ENCODE measurements at places on chromosomes 4 and X.

GRCh38 chrX:40015693-40016092, 82.1 kb downstream of the BCOR start:
- DNase-seq: no peak
- H3K27me3 ChIP-seq: peaks cover 13% of the 10 kb centered on the region
- H3K27ac ChIP-seq: no peak overlapping the region
- H3K4me3 ChIP-seq: peak overlapping the region; percentile 37
- peaks cover 17% of the 10 kb centered on the region for H3K4me1 ChIP-seq

DNA sequence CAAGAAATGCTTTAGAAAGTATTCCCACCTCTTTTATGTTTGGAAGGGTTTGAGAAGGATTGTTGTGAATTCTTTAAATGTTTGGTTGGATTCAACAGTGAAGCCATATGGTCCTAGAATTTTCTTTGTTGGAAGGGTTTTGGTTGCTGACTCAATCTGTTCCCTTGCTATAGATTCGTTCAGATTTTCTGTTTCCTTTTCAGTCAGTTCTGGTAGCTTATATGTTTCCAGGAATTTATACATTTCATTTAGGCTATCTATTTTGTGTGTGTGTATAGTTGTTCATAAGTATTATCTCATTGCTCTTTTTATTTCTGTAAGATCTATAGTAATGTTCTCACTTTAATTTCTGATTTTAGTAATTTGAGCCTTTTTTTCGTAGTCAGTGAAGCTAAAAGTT, 114.4 kb downstream of the MSN start:
- no peak for DNase-seq
- no peak overlapping the region for H3K4me3 ChIP-seq
- H3K4me1 ChIP-seq: no peaks in the 10 kb centered on the region

- H3K27ac ChIP-seq: no peak overlapping the region
- no peaks in the 10 kb centered on the region for H3K4me1 ChIP-seq
- peaks cover 3% of the 10 kb centered on the region for H3K27me3 ChIP-seq
- H3K36me3 ChIP-seq: no peaks in the 10 kb centered on the region
These were observed 12.9 kb downstream of the CSF2RA start for GRCh38 chrX:1281521-1281920.

DNA sequence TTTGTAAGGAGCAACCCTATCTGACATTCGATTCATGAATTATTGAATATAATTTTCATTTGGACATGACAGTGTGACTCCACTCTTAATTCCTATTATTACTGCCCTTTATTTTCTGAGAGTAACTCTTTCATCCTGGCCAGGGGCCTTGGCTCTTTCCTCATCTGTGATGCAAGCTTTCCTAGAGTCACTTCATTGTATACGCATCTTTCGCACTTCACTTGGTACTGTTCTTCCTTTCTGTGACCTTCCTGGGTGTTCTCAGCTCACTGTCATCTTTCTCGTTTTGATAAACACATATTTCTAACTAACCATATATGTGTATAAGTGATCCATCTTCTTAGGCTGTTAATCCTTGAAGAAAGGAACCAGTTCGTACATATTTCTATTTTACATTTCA, 160.3 kb downstream of the PDGFC start:
- H3K27me3 ChIP-seq: no peaks in the 10 kb centered on the region
- no peak overlapping the region for H3K4me3 ChIP-seq
- H3K27ac ChIP-seq: no peak overlapping the region

DNA sequence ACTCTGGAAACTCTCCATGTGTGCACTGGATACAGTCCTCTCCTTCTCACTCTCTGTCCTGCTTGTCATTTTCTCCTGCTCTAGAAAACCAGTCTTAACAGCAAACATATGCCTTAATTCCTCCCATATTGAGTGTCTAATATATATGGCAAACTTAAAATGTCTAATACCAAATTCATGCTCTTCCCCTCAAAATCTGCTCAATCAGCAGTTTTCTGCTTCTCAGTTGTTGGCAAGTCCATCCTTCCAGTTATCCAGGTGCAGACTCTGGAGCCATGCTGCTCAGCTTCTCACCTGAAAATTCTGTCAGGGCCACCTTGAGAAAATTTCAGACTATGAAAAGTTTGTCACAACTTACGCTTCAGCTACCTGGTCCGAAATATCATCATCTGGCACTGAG, 3.1 kb upstream of the CENPE start:
- no peak overlapping the region for H3K4me3 ChIP-seq
- H3K4me1 ChIP-seq: peaks cover 11% of the 10 kb centered on the region
- H3K36me3 ChIP-seq: no peaks in the 10 kb centered on the region

DNA sequence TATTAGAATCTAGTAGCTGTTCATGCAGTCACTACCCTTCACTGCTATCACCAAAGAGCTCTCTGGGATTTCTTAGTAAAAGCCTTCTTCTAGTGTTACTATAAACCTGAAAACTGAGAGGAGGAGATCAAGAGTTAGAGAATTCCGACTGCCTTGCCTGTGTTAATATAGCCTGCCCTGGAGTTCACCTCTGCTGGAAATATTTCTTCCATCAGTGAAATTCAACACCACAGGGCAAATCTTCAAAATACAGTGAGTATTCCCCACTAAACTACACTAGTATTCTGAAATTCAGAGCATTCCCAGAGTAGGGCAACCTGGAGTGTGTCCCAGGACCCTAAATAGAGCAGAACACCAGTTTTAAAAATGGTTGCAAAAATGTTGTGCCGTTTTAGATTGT, 301.1 kb downstream of the ARHGAP24 start:
- peak overlapping the region; percentile 35 for H3K27ac ChIP-seq
- H3K4me3 ChIP-seq: no peak overlapping the region
- peaks cover 66% of the 10 kb centered on the region for H3K4me1 ChIP-seq
- no peaks in the 10 kb centered on the region for H3K27me3 ChIP-seq
- H3K36me3 ChIP-seq: no peaks in the 10 kb centered on the region
- no peak for DNase-seq

DNA sequence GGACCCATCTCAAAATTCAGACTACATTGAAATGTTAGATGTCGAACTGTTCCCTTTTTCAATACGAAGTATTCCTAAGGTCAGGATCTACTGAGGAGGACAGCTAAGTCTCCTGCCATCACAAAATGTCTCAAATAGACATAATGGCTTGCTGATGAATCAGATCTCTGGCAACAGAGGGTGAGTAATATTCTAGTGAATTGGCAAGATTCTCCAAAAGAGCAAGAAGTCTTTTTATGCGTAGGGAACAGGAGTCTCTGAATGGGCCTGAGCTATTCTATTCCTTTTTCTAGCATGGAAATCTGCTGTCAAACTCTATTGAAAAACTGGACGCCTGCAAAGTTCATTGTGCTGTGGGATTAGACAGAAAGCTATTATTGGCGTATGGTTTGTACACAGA, 145.4 kb downstream of the FNIP2 start:
- no peak for DNase-seq
- no peak overlapping the region for H3K27ac ChIP-seq
- H3K27me3 ChIP-seq: no peaks in the 10 kb centered on the region
- H3K4me1 ChIP-seq: no peaks in the 10 kb centered on the region
- peaks cover 2% of the 10 kb centered on the region for H3K36me3 ChIP-seq

DNA sequence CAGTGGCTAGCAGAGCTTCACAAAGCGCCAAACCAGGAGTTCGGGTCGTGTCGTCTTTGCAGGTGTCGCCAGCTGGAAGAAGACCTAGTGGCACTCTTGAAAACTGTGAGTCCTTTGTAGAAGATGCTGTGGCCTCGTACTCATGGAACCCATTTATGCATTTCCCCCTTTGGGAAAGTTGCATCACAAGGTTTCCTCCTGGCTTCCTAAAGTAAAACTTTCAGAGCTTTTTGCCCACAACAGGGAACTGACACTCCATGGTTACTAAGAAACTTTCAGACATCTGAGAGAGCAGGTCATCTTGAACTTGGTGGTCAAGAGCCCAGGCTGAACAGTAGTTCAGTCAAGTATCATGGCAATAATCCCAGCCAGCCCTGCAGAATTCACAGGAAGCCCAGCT, 15.9 kb upstream of the NOCT start:
- H3K36me3 ChIP-seq: no peaks in the 10 kb centered on the region
- no peak overlapping the region for H3K4me3 ChIP-seq
- no peaks in the 10 kb centered on the region for H3K4me1 ChIP-seq
- no peak overlapping the region for H3K27ac ChIP-seq
- no peaks in the 10 kb centered on the region for H3K27me3 ChIP-seq

- peaks cover 69% of the 10 kb centered on the region for H3K4me1 ChIP-seq
- H3K27me3 ChIP-seq: no peaks in the 10 kb centered on the region
- H3K27ac ChIP-seq: peak overlapping the region; percentile 93
- no peak for DNase-seq
- H3K36me3 ChIP-seq: no peaks in the 10 kb centered on the region
These were observed 35.3 kb upstream of the TENM3 start for GRCh38 chr4:182207830-182208396.

DNA sequence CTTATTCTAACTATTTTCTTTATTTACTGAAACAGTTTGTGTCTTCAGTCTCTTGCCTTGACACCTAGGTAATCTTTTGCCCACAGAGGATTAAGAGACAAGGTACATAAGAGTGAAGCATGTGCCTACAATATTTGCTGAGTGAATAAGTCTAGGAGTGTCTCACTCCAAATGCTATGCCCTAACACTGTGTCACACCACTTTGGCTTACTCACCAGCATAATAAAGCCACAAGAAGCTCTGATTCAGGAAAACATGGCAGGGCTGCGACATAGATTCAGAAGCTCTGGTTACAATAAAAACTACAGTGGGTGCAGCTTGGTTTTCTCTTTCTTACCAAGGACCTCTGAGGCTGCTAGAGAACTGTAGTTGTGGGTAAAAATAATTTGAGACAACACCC, 127.1 kb downstream of the RBM46 start:
- no peaks in the 10 kb centered on the region for H3K27me3 ChIP-seq
- no peaks in the 10 kb centered on the region for H3K36me3 ChIP-seq
- no peak overlapping the region for H3K27ac ChIP-seq
- no peaks in the 10 kb centered on the region for H3K4me1 ChIP-seq
- H3K4me3 ChIP-seq: no peak overlapping the region

DNA sequence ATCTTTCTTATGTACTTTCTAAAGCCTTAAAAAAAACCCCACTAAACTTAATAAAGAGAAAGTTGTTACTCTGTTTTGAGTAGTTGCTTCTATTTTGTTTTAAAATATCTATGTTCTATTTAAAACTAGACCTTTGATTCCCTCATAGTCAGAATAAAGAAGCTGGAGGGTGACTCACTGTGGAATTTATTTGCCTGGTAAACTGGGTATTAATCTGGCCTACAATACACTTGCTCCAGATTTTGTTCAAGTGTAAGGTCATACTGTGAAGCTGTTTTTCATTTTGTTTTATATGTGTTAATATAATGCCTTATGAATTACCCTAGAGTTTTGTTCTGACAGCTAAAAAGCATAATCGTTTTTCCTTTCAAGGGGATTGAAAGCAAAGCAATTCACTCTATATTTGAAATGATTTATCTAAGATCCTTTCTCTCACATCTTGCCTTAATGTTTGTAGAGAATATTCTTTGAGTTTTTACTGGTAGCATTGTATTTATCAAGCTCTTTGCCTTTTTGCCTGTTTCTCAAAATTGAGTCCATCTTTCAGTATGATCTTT, 277.4 kb upstream of the PITX2 start:
- H3K4me3 ChIP-seq: no peak overlapping the region
- peaks cover 63% of the 10 kb centered on the region for H3K4me1 ChIP-seq
- no peaks in the 10 kb centered on the region for H3K36me3 ChIP-seq
- H3K27me3 ChIP-seq: no peaks in the 10 kb centered on the region
- DNase-seq: no peak
- H3K27ac ChIP-seq: peak overlapping the region; percentile 78

DNA sequence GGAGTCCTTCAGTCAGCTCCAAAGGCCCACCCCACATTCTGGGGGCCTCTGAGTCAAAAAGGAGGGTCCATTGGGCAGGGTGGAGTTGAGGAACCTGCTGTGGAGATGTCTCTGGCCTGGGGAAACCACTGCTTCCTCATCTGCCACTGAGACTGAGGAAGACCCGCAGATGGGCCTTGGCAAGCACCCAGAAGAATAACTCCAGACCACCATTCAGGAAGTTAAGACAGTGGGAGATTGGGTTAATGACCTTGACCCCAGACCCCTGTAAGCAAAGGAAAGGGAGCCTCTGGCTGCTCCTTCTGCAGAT, 8.1 kb upstream of the HSD17B10 start:
- no peak for DNase-seq
- H3K36me3 ChIP-seq: no peaks in the 10 kb centered on the region
- no peak overlapping the region for H3K27ac ChIP-seq
- H3K4me1 ChIP-seq: peaks cover 9% of the 10 kb centered on the region

DNA sequence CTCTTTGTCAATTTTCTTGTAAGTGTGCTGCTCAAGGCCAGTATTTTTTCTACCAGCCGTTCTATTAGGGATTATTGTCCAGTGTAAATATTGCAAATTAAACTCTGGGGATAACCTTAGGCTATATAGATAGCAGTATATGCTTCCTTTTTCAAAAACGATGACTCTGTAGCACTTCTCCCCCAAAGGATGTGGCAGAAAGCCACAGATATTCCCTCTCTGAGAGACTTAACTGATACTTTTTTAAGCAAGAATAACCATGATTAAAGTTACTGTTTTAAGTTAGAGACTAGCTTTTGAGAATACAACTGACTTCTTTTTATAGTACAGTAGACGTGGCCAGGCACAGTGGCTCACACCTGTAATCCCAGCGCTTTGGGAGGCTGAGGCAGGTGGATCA, 130.0 kb downstream of the FHIP1A start:
- no peaks in the 10 kb centered on the region for H3K27me3 ChIP-seq
- H3K27ac ChIP-seq: peak overlapping the region; percentile 39
- DNase-seq: no peak
- H3K4me3 ChIP-seq: no peak overlapping the region
- peaks cover 42% of the 10 kb centered on the region for H3K4me1 ChIP-seq

DNA sequence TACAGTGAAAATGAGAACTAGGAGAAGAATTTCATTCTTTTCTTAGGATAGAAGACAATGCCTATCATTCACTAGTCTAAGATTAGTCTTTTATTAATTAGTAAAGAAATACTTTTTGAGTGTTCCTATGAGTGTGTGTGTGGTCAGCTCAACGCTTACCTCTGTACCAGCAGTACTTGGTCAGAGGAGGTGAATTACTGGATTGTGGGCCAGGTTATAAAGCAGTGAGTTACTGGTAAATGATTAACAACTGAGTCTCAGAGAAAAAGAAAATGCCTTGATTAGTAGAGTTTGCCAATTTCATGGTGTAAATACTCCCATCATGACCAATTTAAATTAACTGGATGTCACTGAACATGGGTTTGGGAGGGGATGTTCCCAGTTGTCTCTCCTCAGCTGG, 444.6 kb downstream of the STIM2 start:
- no peaks in the 10 kb centered on the region for H3K4me1 ChIP-seq
- no peak overlapping the region for H3K4me3 ChIP-seq
- H3K27ac ChIP-seq: no peak overlapping the region
- no peak for DNase-seq

GRCh38 chr4:152970102-152970820, 34.1 kb downstream of the FHDC1 start:
- DNase-seq: no peak
- H3K36me3 ChIP-seq: peaks cover 9% of the 10 kb centered on the region
- H3K27ac ChIP-seq: peak overlapping the region; percentile 90
- H3K27me3 ChIP-seq: no peaks in the 10 kb centered on the region
- peaks cover 62% of the 10 kb centered on the region for H3K4me1 ChIP-seq
- H3K4me3 ChIP-seq: no peak overlapping the region

DNA sequence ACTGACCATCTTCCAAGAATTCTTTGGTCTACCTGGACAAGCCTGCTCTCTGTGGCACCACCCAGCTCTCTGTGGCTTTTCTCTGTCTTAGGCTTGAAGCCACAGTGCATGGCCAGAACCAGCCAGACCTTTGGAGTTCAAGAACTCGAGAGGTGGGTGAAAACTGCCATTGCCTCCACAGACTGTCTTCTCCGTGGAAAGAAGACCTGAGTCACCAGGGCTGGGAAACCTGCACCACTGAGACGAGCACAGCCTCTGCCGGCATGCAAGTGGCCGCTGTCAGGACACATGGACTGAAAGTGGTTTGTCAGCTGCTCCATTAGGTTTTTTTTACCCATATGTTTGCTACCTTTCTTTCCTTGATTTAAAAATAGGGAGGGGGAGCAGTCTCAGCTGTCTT, 74.5 kb downstream of the MGST2 start:
- H3K27me3 ChIP-seq: no peaks in the 10 kb centered on the region
- no peak for DNase-seq
- H3K4me1 ChIP-seq: peaks cover 52% of the 10 kb centered on the region
- H3K36me3 ChIP-seq: no peaks in the 10 kb centered on the region
- H3K27ac ChIP-seq: peak overlapping the region; percentile 86
- no peak overlapping the region for H3K4me3 ChIP-seq

Measured in mesothelial cell of epicardium (in vitro differentiated cells).